Hematopoietic multipotent progenitor cell treated with erythropoietin and hydrocortisone succinate and interleukin-3 and kit ligand, for 6 days (in vitro differentiated cells): ENCODE measurements at places on chromosomes 4 and X.
A peak's percentile ranks its signal among the peaks of the same experiment; 100 is the strongest.

DNA sequence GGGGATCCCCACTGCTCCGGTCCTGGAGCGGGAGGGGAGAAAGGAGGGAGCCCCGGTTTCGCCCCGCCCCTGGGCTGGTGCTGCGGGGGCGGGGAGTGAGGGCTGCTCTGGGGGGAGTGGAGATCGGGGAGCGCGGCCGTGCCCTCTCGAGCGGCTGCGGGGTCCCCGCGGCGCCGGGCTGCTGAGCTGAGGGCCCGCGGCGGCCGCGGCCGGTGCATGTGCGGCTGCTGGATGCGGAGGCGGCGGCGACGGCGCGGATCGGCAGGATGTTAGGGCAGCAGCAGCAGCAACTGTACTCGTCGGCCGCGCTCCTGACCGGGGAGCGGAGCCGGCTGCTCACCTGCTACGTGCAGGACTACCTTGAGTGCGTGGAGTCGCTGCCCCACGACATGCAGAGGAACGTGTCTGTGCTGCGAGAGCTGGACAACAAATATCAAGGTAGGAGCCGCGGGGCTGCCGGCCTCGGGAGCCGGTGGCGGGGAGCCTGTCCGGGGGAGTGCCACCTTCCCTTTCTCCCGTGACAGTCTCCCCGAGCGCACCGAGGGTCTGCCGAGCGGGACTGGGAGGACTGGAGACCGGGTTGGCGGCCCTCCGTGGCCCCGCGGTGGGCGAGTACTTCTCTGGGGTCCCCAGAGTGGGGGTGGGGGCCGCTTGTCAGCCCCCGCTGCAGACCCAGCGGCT, at the start of gene ING2:
ING2 (plus strand) TSS at position 129 of the 681 bp plus-strand sequence; CDS start at position 267, 138 bp downstream.
- peak; percentile 90 for DNase-seq

GRCh38 chrX:122866532-122866931, 317.5 kb upstream of the GRIA3 start:
- DNase-seq = no peak

- no peak for DNase-seq
These were observed 293.6 kb upstream of the NDST3 start for GRCh38 chr4:117740736-117741135.

DNA sequence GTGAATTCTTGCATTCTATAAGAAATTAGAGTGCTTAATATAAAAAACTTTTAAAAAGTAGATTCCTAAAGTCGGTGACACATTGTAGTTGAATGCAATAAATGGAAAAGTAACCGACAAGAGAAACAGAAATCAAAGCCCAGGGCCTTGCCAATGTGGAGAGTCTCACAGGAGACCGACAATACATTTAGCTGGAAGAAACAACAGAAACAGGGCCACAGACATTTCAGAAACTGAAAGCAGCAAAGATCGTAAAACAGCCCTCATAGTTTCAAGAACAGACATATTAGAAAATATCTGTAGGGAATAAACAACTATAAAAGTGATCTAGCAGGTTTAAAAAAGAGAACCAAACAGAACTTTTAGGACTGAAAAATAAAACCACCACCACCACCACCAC, 49.5 kb downstream of the STAP1 start:
- no peak for DNase-seq

DNA sequence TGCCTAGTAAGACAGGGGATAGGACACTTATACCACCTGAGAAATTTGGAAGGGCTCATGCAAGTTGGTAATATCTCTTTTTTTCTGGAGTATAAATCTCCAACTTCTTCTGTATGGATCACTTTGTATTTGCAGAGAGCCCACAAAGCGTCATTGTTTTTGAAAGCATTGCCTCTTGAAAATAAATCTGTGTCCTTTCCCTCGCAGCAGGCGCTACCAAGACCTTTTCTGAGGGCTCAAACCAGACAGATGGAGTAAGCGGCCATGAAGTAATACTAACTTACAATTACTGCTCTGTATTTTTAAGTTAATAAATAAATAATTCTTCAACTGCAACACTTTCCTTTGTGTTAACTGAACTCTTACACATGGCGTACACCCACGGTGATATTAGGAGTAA, 56.0 kb upstream of the FBXW7 start:
- no peak for DNase-seq

GRCh38 chr4:172220679-172221078, 407.5 kb downstream of the GALNTL6 start:
- DNase-seq = peak; percentile 18

DNA sequence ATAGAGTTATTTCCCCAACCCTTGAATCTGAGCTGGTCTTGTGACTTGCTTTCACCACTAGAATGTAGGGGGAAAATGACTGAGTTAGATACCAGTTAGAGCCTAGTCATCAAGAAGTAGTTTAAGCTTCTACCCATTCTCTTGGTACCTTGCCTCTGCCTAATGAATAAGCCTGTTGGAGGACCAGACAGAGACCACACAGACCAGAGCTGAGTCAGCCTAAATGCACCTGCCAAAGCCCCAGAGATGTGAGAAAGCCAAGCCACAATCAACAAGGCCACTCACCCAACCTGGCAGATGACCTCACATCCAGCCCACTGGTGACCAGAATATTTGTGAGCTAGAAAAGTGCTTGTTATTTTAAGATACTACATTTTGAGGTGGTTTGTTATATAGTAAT, 85.2 kb upstream of the DCLK2 start:
- no peak for DNase-seq

DNA sequence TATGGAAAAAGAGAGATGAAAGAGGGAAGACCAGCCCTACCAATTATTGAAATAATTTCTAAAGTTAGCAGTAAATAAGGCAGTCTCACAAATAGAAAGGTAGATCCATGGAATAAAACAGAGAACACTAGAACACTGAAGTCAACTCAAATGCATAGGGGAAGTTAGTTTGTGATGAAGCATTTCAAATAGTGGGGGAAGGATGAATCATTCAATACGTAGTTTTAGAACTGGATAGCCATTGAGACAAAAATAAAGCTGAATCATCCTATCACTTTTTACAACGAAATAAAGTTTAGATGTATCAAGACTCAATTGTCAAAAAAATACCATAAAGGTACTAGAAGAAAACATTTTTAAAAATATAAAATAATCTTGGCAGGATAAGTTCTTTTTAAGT, 143.2 kb upstream of the DGKK start:
- no peak for DNase-seq

- DNase-seq = no peak
These were observed 429.6 kb downstream of the RAB28 start for GRCh38 chr4:13054420-13054970.

DNA sequence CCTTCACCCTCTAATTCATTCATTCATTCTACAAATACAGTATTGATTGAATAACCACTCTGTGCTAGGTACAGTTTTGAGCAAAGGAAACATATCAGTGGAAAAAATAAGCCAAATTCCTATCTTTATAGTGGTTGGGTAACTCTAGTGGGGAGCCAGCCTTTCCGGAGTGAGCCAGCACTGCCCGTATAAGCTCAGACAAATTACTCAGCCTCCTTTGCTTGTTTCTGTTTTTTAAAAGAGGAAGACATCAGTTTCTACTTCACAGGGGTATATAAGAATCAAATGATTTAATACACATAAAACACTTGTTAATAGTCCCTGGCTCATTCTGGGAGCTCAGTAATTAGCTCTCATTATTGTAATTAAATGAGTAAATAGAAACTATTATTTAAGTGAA, 238.2 kb upstream of the MAD2L1 start:
- no peak for DNase-seq

GRCh38 chr4:80237992-80238391, 28.5 kb upstream of the FGF5 start:
- DNase-seq = no peak

DNA sequence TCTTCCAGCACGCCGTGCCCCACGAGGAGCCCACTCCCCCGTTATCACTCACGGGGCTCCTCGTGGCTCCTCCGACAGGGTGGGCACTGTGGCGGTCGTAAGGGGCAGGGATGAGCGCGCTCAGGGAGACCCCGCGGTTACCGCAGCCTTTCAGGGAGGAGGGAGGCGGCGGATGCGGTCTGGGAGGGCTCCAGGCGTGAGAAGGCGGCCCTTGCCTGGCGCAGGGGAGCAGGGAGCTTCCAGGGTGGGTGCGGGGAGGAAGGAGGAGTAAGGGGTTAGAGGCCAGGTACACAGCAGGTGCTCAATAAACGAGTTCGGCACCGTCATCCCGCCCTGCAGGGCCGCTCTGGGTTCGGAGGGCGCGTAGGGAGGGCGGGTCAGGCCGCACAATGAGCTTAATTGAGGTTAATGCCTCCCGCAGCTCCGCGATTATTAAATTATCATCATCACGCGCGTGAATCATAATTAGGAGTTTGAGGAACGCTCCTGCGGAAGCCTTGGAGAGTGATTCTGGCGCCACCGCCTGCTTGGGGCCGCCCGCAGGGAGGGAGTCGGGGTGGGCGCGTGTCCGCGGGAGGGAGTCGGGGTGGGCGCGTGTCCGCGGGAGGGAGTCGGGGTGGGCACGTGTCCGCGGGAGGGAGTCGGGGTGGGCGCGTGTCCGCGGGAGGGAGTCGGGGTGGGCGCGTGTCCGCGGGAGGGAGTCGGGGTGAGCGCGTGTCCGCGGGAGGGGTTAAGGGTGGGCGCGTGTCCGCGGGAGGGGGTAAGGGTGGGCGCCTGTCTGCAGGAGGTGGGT, 7.6 kb upstream of the NKX1-1 start:
- no peak for DNase-seq

GRCh38 chr4:7701866-7702649, 237.6 kb downstream of the AFAP1 start:
- no peak for DNase-seq

GRCh38 chr4:21949073-21949457, 493 bp upstream of the KCNIP4 start:
- no peak for DNase-seq

DNA sequence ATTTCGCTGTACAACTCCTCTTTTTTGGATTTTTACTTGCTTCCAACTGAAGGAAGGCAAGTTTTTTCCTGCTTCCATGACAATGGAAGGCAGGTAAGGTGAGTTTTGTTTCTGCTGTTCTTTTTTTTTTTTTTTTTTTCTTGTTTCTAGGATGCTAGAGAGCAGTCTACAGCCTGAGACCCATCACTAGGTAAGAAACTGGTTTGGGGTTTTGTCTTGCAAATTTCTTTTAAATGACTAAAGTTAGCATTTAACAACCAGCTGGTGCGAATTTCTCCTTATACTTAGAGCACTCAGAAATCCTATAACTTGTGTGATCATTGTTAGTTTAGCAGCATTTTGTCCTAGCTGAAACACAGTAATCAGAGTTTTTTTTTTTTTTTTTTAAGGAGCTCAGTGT, 378.4 kb upstream of the CNKSR2 start:
- no peak for DNase-seq

DNA sequence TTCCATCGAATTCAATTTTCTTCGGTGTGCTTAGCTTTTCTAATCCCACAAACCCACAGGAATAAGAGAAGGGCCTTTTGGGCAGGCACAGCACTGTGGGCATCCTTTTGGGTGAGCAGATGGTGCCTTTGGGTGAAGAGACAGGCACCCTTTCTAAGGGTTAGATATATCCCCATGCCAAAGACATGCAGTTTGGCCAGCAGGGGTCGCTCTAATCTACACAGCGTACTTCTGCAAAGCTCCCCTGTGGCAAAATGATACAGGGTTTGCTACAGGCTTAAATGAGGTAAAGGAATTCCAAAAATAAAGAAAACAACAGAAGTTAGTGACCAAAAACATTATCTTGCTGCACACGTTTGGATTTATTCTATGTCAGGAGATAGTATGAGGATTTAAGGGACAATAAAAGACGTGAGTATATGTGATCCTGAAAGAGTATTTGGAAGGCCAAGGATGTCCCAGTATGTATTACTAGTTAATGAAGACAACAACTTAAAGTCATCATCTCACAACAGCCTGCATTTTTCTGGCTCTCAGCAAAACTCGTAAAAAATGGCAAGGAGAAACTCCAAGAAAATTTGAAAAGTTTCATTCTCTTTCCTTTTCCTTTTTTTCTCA, 49.5 kb downstream of the PHEX start:
- DNase-seq = peak; percentile 61

DNA sequence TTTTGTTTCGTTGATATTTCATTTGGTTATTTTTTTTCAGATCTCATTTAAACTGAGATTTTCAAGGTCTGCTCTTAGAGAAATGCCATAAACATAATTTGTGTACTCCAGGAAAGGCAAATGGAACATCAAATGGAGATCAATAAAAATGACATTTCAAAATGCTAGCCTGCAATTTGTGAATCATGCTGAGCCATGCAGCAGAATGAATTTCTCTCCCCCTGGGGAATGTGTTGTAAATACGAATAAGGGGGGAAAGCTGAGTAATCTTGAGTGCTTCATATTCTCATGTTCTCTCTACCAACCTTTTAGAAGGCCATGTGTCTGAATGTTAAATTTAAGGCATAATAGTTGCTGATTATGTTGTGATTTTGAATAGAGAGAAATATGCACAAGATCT, 7.8 kb downstream of the ZCCHC4 start:
- no peak for DNase-seq

DNA sequence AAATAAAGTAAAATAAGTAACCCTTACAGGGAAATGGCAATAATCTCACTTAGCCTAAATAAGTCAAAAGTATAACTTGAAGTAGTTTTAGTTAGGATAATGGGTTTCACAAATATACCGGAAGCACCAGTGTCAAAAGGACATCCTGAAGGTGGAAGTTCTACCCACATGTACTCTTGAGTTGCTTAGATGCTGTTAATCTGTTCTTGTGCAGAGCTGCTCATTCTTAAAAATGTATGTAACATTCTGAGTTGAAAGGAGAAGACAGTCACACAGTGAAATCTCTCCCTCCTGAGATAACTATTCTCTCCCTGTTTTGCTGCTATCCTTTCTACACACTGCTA, 11.2 kb upstream of the CCNG2 start:
- peak; percentile 44 for DNase-seq

DNA sequence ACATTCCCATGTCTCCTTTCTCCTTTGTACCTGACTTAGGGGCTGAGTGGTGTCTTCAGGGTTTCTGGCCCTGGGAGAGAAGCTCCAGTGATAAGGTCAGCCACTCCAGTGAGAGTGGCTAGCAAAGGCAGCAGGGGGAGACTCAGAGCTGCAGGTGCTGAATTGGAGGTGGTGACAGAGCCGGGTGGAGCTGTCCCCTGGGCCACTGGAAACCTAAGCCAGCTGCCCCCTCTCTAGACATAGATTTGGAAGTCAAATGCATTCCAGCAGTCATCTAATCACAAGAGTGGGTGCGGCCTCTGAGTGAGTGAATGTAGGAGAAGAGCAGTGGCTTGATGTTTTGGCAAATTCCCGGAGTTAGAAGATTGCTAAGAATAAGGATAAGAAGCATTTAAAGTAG, 28.5 kb downstream of the TRIM2 start:
- peak; percentile 29 for DNase-seq

DNA sequence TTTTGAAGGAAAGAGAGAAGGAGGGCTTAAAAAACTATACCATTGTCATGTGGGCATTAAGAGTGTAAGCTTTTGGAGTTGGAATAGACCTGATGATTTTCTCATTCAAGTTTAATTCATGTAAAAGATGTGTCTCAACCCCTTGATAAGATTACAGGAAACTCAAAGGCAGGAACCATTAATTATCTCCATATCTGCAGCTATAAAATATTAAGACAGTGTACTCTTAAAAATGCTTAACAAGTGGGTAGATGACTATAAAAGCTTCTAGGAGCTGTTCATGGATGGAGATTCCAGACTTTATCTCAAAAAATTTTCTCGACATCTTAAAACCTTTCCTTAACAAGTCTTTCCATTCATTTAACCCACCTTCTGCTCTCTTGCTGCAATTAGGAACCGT, 208.3 kb downstream of the PALLD start:
- no peak for DNase-seq
